ENCODE measurements at places on chromosomes 7 and 10.
A peak's percentile ranks its signal among the peaks of the same experiment; 100 is the strongest.

DNA sequence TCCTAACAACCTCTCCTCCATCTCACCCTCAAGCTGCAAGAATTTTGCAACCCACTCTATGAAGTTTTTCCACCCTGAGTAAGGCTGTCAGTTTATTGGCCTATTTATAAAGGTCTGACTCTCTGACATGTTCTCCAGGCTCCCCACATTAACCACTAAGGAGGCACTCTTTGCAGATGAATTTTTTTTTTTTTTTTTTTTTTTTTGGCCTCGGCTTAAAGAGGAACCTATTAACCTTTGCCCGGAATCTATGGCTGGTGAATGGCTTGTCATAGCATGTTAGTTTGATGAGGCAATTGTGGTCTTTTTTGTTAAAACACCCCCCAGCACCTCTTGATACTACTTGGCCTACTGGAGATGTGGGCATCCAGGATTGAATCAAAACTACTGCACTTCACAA, 57.1 kb downstream of the TBXAS1 start:
- DNase-seq, result no peak

DNA sequence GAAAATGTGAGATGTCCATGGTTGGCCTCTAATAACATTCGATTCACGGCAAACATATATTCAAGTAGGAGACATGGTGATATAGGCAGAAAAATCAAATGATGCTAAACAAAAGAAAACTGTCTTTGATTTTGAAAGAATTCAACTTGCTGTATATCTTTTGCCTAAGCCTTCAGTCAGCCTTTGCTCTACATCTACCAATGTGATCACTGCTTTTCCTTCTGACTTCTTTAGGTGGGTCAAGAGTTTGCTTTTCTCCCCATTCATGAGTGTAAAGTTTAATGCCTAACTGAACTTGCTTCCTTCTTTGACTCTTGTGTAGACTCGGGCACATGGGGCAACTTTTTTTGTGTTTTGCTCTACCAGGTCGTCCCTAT, 417 bp upstream of the HIF1AN start:
- no peak for DNase-seq

- peak; percentile 67 for DNase-seq
These were observed 57.8 kb upstream of the PCGF5 start for GRCh38 chr10:91162495-91163268.

GRCh38 chr7:23058408-23059096, 44.6 kb upstream of the HYCC1 start:
- DNase-seq, result no peak

DNA sequence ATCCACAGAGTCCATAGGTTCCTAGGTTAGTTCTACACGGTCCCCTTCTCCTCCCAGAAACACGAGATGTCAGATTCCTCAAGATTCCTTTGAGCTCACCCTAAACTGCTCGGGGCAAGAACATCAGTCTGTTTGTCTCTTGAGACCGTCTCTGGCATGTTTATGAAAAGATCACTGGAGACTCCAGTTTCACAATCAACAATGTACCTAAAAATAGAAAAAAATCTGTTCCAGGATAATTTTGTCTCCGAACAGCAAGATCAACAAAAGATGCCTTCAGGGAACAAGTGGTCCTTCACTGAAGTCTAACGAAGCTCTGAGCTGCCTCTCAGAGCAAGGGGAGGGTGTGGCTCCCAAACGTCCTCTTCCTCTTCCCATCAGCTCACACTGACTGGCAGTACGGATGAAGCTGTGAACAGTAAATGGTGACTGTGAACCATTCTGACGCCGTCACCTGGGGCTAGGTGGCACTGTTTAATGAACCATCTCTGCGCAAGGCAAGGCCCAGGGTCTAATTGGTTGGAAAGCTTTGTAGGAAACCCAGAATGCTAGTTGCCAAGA, 156.2 kb upstream of the LYZL1 start:
- DNase-seq, result no peak

- no peak for DNase-seq
These were observed 211.1 kb downstream of the ZNF365 start for GRCh38 chr10:62585211-62585775.

- DNase-seq, result no peak
These were observed 105.4 kb upstream of the ZMIZ1 start for GRCh38 chr10:78963074-78964034.

- DNase-seq, result no peak
These were observed 332.0 kb downstream of the RPS24 start for GRCh38 chr10:78365694-78366093.

DNA sequence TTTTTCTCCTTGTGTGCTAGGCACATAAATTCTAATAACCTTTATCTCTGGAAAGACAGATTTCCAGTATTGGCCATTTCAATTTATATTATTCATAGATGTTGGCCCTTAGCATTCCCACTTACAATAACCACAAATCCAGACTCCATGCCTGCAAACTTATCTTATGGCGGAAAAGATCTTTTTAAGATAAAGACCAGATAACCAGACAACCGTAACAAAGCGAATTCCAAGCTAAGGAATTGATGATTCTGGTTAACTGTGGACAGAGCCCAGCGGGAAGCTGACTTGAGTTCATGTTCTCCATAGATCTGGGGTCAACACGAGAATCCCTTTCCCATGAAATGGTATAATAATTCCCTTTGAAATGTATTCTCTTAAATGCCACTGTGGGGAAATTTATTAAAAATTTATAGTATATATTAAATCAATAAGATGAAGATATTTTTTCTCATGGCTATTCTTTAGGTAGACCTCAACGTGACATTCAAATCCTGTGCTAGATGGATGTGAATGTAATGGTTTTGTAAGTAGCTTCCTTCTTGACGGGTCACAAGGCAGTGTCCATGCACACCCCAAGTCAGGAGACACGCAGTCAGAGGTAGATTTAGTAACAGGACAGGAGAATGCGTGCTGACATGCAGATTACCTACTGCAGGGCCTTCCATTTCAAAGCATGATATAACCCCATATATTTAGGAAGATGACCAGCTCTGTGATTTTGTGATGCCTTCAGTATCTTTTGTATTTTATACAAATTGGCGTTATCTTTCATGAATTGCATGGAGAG, 37.7 kb upstream of the KLF6 start:
- DNase-seq, result no peak

DNA sequence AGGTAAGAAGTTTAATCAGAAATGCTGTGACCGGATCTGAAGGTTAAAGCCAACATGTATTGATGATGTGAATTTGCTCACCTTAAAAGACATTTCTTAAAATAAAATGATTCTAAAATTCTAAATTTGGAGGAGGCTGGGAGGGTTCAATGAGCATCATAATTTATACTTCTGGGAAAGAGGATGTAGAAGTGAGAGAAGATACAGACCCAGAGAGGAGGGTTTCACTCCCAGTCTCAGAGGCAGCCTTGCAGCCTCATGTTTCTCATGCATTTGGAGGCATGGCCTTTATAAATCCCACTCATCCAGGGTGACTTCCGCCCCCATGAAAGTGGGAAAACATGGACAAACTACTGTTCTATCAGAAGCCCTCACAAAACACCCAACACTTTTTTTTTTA, 305.6 kb upstream of the PITRM1 start:
- DNase-seq, result no peak

DNA sequence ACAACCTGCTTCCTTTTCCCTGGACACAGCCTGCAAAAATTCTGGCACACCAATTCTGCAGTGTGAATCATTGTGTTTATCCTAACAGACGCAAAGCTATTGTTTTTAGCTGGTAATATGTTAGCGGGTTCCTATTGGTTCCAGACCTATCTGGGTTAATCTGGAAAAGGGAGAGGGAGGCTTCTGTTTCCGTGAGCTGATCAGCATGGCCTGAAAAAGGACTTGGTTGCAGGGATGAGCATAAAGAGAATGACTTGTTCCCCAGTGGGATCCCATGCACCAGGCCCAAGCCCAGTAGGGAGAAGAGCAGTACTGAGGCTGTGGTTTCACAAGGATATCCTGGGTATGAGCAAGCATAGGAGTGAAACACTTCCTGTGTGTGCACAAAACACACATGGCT, 78.4 kb downstream of the PDE1C start:
- no peak for DNase-seq

GRCh38 chr7:52940481-52940880, 95.0 kb upstream of the POM121L12 start:
- DNase-seq, result no peak

DNA sequence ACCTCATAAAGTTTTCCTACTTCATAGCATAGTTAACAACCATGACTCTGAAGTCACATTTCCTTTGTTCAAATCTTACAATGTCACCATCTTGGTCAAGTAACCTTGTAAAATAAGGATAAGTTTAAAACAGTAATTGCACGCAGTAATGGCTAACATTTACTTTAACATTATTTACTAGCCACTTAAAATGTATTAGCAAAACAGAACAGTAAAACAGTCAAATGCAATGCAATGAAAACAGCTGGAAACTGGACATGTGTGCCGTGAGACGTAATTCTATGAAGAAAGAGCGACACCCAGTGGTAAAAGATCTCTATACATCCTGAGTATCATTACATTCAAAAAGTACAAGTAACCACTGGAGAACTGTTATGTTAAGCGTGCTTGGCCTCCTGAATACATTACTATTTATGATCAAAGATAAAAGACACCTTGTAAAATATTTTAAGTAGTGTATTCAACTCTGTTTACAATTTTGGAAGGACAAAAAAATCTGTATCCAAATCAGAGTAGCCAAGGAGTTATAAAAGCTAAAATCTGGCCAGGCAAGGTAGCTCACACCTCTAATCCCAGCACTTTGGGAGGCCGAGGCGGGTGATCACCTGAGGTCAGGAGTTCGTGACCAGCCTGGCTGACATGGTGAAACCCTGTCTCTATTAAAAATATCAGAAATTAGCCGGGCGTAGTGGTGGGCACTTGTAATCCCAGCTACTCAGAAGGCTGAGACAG, 27.2 kb downstream of the ATE1 start:
- no peak for DNase-seq

DNA sequence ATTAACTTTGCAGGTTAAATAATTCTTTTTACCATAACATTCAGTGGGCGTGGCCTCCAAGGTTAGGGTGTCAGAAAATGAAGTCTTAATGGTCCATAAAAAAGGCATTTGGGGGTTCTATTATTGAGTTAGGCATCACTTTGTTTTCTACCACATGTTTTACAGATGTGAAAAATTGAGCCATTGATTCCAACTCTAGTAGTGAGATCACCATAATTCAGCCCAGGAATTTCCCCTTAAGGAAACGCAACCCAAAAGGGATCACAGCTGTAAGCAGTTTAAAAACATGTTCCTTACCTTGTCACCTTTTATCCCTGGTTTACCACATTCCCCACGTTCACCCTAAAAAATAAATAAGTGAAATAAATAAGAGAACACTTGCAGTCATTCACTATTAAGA, 24.9 kb downstream of the COL28A1 start:
- no peak for DNase-seq

DNA sequence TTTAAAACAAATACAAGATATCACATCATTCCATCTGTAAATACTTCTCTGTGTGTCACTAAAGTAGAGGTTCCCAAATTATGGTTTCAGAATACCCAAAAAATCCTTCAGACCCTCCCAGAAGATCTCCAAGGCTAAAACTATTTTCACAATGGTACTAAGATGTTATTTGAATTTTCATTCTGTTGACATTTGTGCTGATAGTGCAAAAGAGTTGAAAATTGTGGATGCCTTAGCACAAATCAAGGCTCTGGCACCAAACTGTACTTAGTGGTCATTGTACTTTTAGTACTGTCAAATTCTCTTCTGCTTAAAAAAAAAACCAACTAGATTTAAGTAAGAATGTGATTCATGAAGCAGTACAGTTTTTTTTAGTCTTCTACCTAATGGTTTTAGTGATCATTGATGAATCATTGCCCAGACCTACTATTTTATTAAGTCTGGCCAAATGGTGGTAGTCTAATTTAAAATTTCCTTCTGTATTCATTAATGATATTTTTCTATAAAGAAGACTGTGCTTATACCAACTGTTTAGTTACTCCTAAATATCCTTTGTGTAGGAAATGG, 50.5 kb downstream of the TPST1 start:
- no peak for DNase-seq

DNA sequence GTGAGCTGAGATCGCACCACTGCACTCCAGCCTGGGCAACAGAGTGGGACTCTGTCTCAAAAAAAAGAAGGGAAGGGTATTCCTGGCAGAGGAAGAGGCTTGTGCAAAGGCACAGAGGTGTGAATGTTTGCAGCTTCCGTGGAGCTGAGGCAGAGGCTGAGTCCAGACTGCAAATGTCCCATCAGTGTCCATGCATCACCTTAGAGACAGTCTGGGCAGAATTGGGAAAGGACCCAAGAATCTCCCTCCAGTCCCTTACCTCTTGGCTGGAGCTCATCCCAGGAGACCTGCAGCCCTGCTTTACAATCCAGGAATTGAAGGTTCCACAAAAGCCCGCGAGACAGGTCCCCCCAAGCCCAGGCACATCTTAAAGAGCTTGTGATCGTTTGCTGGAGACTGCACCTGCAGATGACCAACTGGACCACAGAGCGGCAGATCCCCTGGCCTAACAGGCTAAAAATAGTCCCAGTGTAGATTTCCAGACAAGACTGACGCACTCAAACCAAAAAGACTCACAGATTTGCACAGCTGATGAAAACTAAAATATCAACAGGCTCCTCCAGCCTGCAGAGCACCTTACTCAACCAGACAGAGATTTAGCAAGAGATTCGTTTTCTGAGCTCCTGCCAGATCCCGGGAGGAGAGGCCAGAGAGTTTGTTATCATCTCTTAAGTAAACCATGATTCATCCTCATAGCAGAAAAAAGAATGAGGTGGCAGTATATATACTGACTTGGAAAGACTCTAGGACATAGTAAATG, 22.9 kb upstream of the NANOS1 start:
- no peak for DNase-seq

- no peak for DNase-seq
These were observed 306.2 kb upstream of the AKR1E2 start for GRCh38 chr10:4519658-4520402.

GRCh38 chr10:91613411-91614187, 19.3 kb downstream of the PPP1R3C start:
- DNase-seq, result no peak

- no peak for DNase-seq
These were observed 27.3 kb downstream of the AGAP3 start for GRCh38 chr7:151113344-151114150.

GRCh38 chr10:32190890-32191491, 134.8 kb upstream of the KIF5B start:
- DNase-seq, result no peak

GRCh38 chr7:37342688-37343471, 105.8 kb downstream of the ELMO1 start:
- DNase-seq, result peak; percentile 66

GRCh38 chr10:111267673-111268072, 190.8 kb downstream of the ADRA2A start:
- DNase-seq, result no peak

Data from activated gamma-delta T cell treated with Interleukin-2 at 50 U/mL for 16 hours (primary cell).